Naive thymus-derived CD8-positive, alpha-beta T cell (primary cell): ENCODE measurements at places on chromosomes 7 and 10.

DNA sequence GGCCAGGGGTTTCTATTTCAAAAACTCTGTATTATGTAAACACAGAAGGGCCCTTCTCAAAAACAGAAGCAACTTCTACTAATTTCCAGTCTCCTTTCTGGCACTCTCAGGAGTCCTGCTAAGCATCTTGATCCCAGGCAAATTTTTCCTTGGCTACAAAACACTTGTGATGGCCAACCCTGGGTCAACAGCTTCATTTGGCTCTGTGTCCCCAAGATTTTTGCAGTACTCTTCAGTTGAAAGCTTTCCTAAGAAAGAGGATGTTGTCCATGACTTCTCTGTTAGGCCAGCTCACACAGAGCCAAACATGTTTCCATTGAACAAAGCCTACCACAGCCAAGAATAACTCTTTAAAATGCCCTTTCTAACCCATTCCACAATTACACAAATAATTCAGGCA is 99.0 kb upstream of the EGR2 start:
- DNase-seq = no peak

DNA sequence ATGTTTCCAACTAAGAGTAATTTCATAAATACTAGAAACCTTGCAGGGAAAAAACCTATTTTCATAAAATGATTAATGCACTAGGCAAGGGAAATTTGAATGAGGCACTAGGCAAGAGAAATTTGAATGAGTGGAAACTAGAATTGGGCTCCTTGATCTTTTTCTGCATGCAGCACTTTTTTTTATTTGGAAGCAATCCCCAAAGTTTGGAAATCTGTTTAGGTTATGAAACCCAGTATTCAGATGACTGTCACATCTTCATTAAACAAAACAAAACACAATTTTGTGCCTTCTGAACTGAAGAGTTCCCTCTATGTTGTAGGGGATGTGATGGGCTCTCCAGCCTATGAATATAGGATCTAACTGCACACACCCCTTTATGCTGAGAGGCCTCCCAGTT is 201.9 kb downstream of the BAMBI start:
- no peak for DNase-seq

DNA sequence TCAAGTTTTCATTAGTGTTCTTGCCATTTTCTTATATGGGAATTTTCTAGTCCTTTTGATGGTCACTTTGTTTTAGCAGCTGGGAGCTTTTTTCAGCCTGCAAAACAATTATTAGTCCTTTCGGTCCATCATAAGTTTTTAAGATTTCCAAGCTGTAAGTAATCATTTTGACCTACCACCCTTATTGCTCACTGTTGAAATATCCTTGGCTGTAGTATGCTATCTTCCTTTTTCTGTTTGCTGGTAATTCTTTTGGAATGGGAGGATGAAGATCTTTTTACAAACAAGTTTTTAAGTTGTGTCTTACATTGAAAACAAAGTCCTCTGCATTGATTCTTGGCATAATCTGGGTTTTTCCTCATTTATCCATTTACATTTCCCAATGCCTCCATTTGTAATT is 24.0 kb downstream of the BZW2 start:
- no peak for DNase-seq

GRCh38 chr10:80498833-80499741 is 38.6 kb upstream of the SH2D4B start:
- no peak for DNase-seq

DNA sequence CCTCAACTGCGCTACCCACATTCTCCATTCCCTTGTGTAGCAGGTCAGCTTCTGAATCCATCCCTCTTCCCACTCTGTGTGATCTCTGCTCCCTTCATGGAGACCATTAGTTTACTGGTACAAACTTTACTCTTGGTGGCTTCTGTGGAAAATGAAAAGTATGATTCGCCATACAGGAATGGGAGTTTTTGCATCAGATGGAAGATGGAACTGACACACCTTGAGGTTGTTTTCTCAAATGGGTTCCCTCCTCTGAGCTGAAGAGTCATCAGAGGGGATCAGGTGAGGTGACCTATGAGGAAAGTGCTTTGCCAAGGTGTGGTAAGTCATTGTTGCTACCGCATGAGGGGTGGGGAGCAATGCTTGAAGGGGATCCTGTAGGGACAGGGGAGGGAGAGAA is 266.8 kb downstream of the INHBA start:
- no peak for DNase-seq

DNA sequence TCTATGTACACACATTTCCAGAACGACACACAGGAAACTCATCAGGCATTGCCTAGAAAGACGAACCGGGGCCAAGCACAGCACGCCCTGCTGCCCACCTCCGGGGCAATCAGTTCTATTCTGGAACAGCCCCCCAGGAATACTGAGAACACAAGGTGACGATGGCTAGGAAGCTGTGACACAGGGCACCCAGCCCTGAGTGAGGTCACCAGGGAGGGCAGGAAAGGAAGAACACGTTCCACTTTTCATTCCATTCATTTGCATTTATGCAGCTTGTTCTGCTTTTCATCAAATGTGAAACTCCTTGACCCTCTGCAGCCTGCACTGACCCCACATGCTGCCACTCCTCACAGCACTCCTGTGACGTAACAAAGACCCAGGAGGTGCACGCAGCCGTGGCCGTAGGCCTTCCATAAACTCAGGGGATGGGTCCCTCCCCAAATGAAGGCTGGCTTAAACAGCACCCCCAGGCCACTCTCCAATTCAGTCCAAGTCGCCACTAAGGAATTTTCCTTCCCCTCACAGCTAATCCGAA is 28.9 kb downstream of the MAD1L1 start:
- DNase-seq = no peak

- DNase-seq = no peak
These were observed 484.0 kb upstream of the MBL2 start for GRCh38 chr10:53256623-53257022.

- DNase-seq = no peak
These were observed 21.4 kb downstream of the MAD1L1 start for GRCh38 chr7:2211259-2211880.

GRCh38 chr10:133453516-133454203 is at the start of gene SCART1:
Gene SCART1 (plus strand): TSS chr10:133453945. CDS start chr10:133453998, 53 bp downstream.
- no peak for DNase-seq

GRCh38 chr10:60290558-60290957 is 99.1 kb downstream of the ANK3 start:
- no peak for DNase-seq

DNA sequence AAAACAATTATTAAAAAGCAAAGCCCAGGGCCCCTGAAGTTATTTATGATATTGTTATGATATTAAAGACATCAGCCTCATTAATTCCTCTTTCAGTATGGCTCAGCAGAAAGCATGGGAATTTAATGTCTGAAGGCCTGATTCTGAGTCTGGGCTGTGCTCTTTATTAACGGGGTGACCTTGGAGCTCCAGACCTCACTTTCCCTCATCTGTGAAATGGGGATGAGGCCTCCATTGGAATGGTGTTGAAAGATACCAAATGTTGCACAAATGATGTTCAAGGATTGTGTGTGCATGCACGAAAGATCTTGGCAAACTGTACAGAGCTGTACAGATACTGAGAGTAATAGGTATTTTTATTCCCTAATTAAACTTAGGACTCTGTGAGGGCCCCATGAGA is 92.3 kb upstream of the PCBD1 start:
- no peak for DNase-seq

DNA sequence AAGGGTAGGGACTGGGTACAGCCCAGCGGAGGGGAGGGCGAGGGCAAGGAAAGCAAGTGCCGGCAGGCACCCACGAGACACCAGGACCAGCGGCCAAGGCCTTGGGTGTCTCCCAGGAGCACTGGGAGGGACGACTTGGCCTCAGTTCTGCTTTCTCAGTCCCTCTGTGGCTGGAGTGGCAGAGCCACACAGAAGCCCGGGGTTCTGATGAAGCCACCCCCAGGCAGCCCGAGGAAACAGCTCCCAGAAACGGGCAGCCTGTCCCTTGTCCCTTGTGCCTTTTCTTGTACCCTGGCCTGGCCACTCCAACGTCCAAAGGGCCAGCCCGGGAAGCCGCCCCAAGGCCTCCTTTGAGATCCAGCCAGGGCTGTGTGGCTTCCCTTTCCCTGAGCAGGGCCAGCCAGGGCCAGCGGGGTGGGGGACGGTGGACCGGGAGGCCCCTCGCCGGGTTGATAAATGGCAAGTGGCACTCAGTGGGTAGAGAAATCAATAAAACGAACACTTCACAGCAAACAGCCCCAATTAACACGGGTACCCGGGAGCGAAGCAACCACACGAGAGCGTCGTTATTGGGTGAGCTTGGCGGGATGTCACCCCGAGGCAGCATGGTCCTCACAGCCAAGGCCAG is 69.8 kb upstream of the GNA12 start:
- no peak for DNase-seq

- no peak for DNase-seq
These were observed 68.2 kb downstream of the GALNT11 start for GRCh38 chr7:152093717-152094116.

GRCh38 chr10:5565205-5565545 is 40.4 kb downstream of the CALML3 start:
- no peak for DNase-seq

GRCh38 chr7:133783276-133783675 is 343.9 kb upstream of the LRGUK start:
- DNase-seq = no peak

- DNase-seq = no peak
These were observed 114.0 kb downstream of the TACC2 start for GRCh38 chr10:122102869-122103525.

GRCh38 chr10:113444766-113445365 is 108.0 kb upstream of the HABP2 start:
- no peak for DNase-seq

GRCh38 chr7:70263471-70264255 is 665.4 kb downstream of the AUTS2 start:
- DNase-seq = no peak

DNA sequence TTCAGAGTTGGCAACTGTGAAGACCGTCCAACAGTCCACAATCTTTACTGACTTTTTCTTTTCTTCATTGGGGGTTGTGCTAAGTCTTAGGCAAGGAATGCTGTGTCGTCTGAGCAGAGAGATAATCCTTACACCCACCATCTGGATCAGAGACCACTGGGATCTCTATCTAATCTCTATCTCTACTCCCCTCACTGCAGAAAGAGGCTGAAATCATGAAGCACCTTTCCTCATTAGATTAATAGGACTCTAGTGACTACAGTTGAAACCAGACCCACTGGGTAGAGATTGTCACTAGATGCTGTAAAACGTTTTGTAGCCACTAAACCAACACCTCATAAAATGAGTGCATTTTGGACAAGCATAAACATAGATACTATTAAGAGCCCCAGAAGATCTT is 387.4 kb upstream of the CELF2 start:
- DNase-seq = no peak

DNA sequence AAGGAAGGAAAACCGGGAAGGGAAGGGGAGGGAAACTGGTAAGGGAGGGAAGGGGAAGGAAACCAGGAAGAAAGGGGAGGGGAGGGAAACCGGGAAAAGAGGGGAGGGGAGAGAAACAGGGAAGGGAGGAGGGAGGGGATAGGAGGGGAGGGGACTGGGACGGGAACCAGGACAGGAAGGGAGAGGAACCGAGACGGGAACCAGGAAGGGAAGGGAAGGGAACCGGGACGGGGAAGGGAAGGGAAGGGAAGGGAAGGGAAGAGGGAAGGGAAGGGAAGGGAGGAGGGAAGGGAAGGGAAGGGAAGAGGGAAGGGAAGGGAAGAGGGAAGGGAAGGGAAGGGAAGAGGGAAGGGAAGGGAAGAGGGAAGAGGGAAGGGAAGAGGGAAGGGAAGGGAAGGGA is 13.6 kb downstream of the C10orf67 start:
- no peak for DNase-seq

DNA sequence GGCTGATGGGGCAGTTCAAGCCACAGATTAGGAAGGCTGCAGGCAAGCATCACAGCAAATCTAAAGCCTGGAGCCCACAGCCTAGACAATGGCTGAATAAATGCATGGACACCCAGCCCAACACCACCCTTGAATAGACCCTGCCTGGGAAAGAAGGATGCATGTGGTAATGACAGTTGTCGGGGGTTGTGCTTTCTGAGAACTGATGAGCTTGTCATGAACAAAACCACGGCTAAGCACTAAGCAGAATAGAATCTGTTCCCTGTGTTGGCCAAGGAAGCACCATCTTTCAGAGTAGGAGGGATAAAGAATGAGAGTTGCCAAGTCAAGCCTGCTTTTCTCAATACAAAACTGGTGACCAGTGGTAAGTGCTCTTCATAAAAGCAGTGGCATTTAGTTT is 66.1 kb upstream of the JCAD start:
- no peak for DNase-seq

DNA sequence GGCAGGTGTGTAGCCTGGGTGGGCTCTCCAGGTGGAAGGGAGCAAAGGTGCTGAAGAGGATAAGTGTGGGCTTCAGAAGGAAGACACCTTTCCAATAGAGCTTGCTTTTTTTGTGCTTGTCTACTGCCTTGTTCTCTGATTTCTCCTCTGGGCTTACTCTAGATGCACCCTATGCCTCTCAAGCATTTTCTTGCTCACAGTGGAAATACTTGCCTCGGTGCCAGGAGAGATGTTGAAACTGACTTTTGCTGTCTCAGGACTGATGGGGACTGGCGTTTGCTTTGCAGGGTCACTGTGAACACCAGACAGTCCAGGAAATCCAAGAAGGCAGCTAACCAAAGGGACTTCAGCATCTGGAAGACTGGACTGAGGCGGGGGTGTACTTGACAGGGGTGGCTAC is 187.9 kb downstream of the SNX10 start:
- no peak for DNase-seq

- no peak for DNase-seq
These were observed 187.5 kb downstream of the WDR37 start for GRCh38 chr10:1243486-1244234.

- no peak for DNase-seq
These were observed 71.0 kb upstream of the GTF2I start for GRCh38 chr7:74586258-74587175.

DNA sequence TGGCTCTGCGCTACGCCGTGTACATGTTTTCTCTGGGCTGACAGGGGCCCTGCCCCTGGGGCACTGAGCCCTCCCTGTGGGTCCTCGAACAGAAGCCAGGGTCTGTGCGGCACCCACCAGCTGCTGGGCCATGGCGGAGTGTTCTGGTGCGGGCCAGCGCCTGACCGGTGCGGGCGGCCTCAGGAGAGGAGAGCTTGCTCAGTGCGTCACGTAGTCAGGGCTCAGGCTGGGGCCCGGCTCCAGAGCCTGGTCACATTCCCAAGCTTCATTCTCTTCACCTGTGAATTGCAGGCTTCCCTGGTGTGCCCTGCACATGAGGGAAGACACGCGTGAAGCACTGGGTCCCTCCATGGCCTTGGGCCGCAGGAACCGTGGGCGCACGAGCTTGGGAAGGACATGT is 15.5 kb downstream of the GET4 start:
- DNase-seq = no peak

DNA sequence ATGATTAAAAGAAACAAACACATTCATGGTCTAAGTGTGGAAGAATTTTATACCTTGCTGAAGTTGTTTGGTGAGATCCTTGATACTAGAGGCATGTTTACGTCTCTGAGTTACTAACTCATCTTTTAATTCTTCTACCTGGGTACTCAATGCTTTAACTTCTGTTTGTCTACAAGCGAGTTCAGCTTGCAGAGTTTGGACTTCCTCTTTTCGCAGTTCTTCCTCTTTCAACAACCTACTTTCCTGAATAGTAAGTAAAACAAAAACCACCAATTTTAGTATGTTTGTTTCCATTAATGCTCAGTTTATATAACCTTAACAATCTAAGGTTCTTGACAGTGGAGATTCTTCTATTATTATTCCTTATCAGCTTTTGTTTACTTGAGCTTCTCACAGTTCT is 42.9 kb downstream of the CCDC186 start:
- DNase-seq = no peak
